ENCODE measurements at places on chromosomes 1 and 21.

- DNase-seq = no peak
These were observed at the start of gene S100A8 for GRCh38 chr1:153390938-153391710. Gene S100A8 (minus strand): TSS chr1:153391073. CDS start chr1:153390535, 538 bp downstream.

GRCh38 chr1:178284058-178284457 lies 190.2 kb downstream of the RASAL2 start:
- DNase-seq = no peak

GRCh38 chr1:218123968-218124367 lies 161.1 kb upstream of the RRP15 start:
- DNase-seq = no peak

DNA sequence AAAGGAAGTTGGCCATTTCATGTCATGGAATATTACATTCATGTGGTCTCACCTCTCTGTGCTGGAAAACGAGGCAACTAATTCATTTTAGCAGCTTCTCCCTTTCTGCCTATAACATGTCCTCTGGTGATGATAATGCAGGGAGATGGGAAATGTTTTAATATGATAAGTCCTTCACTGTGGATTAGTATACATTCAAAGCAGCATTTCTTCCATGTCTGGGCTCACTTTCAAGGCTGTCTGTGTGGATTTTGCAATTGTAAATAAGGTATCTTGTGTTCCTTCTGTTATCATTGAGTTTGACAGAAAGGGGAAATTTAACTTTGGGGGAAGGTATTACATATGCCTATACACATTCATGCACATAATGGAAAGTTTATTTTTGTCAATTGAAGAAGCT lies 374.7 kb upstream of the DAB1 start:
- no peak for DNase-seq

GRCh38 chr1:20080441-20081352 lies 10.7 kb downstream of the PLA2G5 start:
- DNase-seq = no peak

- no peak for DNase-seq
These were observed 1.2 kb downstream of the BTF3L4 start for GRCh38 chr1:52057255-52057654.

- DNase-seq = no peak
These were observed 126.9 kb downstream of the COQ8A start for GRCh38 chr1:227066999-227067398.

- DNase-seq = peak; percentile 60
These were observed 9.1 kb downstream of the TLR5 start for GRCh38 chr1:223133824-223134435.

- DNase-seq = no peak
These were observed 20.8 kb upstream of the SDC3 start for GRCh38 chr1:30929135-30929889.

DNA sequence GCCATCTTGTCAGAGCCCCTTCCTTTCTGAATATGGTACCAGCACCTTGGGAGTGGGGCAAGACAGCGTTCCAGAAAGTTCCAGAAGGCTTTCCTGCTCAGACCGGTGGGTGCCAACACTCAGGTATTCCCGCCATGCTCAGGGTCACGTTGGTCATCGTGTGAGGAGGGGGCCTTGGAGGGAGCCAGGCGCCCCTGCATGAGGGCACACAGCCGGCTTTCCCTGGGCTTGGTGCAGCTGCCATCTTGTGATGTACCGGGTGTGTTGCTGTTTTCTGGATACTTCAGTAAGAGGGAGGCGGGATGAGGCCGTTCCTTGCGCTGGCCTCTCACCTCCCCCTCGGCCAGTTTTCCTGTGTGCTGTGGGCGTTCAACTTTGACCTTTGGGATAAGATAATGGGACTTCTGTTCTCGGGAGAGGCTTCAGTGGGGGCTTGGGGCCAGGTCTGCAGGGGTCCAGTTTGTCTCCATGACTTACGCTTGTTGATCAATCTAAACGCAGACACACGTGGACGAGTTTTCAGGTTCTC lies 69.7 kb downstream of the PRDM16 start:
- DNase-seq = no peak

- no peak for DNase-seq
These were observed 4.9 kb downstream of the NIPAL3 start for GRCh38 chr1:24420547-24420946.

GRCh38 chr1:173208146-173208545 lies 1.0 kb upstream of the TNFSF4 start:
- no peak for DNase-seq

DNA sequence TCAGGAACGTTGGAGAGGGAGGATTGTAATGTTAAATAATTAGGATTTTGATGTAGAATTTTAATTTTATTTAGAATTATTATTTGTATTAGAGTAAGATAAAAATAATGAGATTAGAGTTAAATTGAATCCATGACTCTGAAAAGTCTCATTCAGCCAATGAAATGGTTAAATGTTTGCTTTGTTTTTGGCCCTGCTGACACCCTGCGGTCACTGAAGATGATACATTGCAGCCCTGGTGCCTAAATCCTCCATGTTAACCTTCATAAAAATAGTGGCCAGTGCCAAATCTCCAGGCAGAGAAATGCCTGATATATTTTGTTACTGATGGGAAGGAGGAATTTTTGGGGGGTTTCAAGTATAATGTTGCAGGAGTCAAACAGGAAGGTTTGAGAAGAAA lies 27.3 kb upstream of the RLF start:
- DNase-seq = no peak

DNA sequence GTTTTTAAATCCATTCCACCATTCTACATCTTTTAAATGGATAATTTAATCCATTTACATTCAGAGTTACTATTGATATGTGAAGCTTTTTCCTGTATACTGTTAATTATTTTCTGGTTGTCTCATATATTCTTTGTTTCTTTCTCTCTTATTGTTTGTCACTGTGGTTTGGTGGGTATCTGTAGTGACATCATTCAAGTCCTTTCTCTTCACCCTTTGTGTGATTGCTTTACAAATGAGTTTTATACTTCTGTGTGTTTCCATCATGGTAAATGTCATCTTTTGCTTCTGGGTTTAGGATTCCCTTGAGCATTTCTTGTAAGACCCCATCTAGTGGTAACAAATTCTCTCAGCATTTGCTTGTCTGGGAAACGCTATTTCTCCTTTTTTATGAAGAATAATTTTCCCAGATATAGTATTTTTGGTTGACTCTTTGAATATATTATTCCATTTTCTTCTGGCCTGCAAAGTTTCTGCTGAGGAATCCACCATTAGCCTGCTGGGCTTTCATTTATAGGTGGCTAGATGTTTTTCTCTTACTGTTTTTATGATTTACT lies 10.2 kb downstream of the LY9 start:
- DNase-seq = no peak

- no peak for DNase-seq
These were observed 281.5 kb downstream of the PDE4B start for GRCh38 chr1:66074147-66074546.

GRCh38 chr1:67332653-67333529 lies 25.2 kb downstream of the IL12RB2 start:
- DNase-seq = no peak

DNA sequence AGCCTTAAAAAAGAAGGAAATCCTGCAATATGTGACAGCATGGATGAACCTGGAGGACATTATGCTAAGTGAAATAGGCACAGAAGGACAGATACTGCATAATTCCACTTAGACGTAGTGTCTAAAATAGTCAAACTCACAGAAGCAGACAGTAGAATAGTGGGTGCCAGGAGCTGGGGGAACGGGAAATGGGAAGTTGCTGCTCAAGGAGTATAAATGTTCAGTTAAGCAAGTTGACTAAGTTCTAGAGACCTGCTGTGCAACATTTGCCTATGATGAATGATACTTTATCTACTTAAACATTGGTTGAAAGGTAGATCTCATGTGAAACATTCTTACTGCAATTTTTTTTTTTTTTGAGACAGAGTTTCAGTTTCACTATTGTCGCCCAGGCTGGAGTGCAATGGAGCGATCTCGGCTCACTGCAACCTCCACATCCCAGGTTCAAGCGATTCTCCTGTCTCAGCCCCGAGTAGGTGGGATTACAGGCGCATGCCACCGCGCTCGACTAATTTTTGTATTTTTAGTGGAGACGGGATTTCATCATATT lies 197.8 kb downstream of the HIVEP3 start:
- no peak for DNase-seq

Measured in astrocyte of the cerebellum (primary cell).